Mononuclear cell (primary cell): ENCODE measurements at places on chromosomes 11 and 22. TPM values are rescaled to one million over a fixed set of nuclear protein-coding genes. Genes with fewer than 3 reads are reported as not detected.

Gene IGSF22
- total RNA-seq = 0.10 TPM

Gene CAPN1
- 76.2 TPM for total RNA-seq

Gene GDPD4
- total RNA-seq = not detected

Gene C1QTNF5
- total RNA-seq = not detected

Gene SCN4B
- 0.10 TPM for total RNA-seq
